Neural progenitor cell (in vitro differentiated cells): ENCODE measurements at places on chromosomes 4 and X.
A peak's percentile ranks its signal among the peaks of the same experiment; 100 is the strongest.

DNA sequence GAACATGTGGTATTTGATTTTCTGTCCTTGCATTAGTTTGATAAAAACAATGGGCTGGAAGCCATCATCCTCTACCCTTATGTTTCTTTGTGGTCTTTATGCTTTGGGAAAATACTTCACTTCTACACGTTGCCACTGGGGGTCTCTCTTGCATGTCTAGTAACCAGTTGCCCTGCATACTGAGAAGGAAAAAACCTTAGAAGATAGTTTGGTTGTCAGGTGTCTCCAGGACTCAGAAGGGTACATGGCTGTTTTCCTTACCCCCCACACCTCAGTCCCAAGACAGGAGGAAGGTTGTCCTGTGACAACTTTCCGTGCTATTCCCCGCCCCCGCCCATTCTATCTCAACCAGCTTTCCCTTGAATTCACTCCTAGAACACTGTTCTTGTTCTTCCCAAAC is 62.1 kb upstream of the LANCL3 start:
- H3K4me3 ChIP-seq: no peak overlapping the region
- DNase-seq: peak; percentile 24
- H3K27ac ChIP-seq: no peak overlapping the region
- H3K36me3 ChIP-seq: no peaks in the 10 kb centered on the region

GRCh38 chr4:152991398-152991797 is 55.3 kb downstream of the FHDC1 start:
- no peaks in the 10 kb centered on the region for H3K27me3 ChIP-seq
- no peak overlapping the region for H3K27ac ChIP-seq
- H3K4me1 ChIP-seq: peaks cover 6% of the 10 kb centered on the region
- H3K4me3 ChIP-seq: no peak overlapping the region

GRCh38 chr4:20323991-20324390 is 72.3 kb downstream of the SLIT2 start:
- no peak overlapping the region for H3K27ac ChIP-seq
- no peak for DNase-seq
- H3K27me3 ChIP-seq: no peaks in the 10 kb centered on the region
- H3K36me3 ChIP-seq: no peaks in the 10 kb centered on the region

- H3K4me1 ChIP-seq: no peaks in the 10 kb centered on the region
- no peak for DNase-seq
- H3K27me3 ChIP-seq: no peaks in the 10 kb centered on the region
These were observed 55.5 kb upstream of the ADGRG2 start for GRCh38 chrX:19177721-19178120.

GRCh38 chrX:109830157-109830703 is 97.2 kb upstream of the ACSL4 start:
- no peak overlapping the region for H3K4me3 ChIP-seq
- no peaks in the 10 kb centered on the region for H3K27me3 ChIP-seq
- no peak for DNase-seq
- no peaks in the 10 kb centered on the region for H3K4me1 ChIP-seq
- no peak overlapping the region for H3K27ac ChIP-seq

DNA sequence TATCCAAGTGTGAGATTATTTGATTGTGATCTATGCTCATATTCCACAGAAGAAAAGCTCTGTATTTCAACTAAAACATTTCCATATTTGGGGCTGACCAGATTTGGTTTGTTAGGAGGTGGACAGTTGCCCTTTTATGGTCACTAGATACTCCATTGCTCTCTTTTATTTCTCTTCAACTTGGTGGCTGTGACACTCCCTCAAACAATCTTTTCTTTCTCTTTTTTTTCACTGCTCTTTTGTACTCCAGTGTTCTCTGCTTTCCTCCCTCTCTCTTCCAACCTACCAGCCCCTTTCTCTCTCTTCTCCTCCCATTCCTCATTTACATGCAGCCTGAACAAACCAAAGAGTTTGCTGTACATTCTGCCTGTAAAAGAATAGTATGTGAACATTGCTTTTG is 48.8 kb downstream of the RBPJ start:
- peaks cover 42% of the 10 kb centered on the region for H3K4me1 ChIP-seq
- no peaks in the 10 kb centered on the region for H3K27me3 ChIP-seq
- no peak overlapping the region for H3K4me3 ChIP-seq
- H3K36me3 ChIP-seq: no peaks in the 10 kb centered on the region
- DNase-seq: no peak

DNA sequence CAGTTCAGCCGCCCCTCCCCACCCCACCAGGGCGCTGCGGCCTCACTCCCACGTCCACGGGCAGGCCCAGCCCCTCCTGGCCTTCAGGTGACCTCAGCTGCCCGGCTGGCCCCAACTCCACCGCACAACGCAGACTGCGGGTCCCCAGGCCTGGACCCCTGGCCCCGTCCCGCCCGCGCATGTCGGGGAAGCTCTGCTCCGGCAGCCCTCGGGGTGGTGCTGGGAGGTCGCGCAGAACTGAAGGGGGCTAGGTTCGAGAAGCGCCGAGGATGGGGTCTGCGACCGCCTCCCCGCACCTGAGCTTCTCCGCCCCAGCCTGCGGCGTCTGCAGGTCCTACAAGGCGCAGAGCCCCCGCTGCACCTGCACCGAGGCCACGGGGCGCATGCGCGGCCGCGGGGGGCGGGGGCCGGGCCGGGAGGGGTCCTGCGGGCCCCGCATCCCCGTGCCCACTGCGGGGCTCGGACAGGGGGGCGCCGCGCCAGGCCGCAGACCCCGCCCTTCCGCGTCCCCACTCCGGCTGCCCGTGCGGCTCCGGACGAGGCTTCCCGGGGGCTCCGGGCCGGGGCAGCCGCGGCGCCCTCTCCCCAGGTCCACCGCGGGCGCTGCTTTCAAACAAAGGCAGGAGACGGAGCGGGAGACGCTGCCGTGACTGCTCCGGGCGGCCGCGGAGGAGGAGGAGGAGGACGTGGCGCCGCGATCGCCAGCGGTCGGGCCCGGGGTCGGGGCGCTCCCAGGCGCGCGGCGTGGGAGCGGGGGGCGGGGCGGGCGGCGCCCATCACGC is 672 bp upstream of the NAT8L start:
- H3K4me1 ChIP-seq: peaks cover 13% of the 10 kb centered on the region
- H3K4me3 ChIP-seq: peak overlapping the region; percentile 69
- H3K36me3 ChIP-seq: no peaks in the 10 kb centered on the region

- H3K4me1 ChIP-seq: peaks cover 3% of the 10 kb centered on the region
- no peak overlapping the region for H3K27ac ChIP-seq
- DNase-seq: no peak
- H3K4me3 ChIP-seq: no peak overlapping the region
- peaks cover 14% of the 10 kb centered on the region for H3K36me3 ChIP-seq
These were observed 66.8 kb downstream of the USP46 start for GRCh38 chr4:52592287-52592686.

- H3K4me3 ChIP-seq: peak within 1 kb of the TSS; percentile 64
- H3K27ac ChIP-seq: no peak within 1 kb of the TSS
These were observed at the start of gene NHS for GRCh38 chrX:17374619-17375366. Gene NHS, plus strand, starts transcription at chrX:17375200. Its CDS starts 558 bp downstream, at chrX:17375758.

DNA sequence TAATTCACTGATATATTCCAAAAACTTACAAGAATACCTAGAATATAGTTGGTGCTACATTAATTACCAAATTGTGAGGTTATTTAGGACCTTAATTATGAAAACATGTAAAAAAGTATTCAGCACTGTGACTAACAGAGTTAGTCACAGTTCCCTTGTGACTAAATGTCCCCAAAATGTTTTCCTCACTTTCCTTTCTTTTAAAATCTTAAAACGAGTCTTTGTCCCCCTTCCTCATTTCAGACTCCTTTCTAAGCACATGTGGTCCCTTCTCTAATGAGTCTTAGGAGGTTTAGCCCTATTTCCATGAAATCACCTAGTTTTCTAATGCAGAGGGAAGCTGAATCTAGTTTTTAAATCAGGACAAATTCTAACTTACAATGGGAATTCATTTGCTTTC is 175.0 kb downstream of the PPP3CA start:
- no peaks in the 10 kb centered on the region for H3K36me3 ChIP-seq
- H3K4me1 ChIP-seq: peaks cover 25% of the 10 kb centered on the region
- no peak overlapping the region for H3K27ac ChIP-seq

- H3K4me1 ChIP-seq: peaks cover 10% of the 10 kb centered on the region
- H3K4me3 ChIP-seq: no peak overlapping the region
- H3K27me3 ChIP-seq: no peaks in the 10 kb centered on the region
These were observed 56.4 kb downstream of the C4orf51 start for GRCh38 chr4:145736241-145736831.

- no peak overlapping the region for H3K27ac ChIP-seq
- peaks cover 39% of the 10 kb centered on the region for H3K4me1 ChIP-seq
- no peaks in the 10 kb centered on the region for H3K27me3 ChIP-seq
- peaks cover 16% of the 10 kb centered on the region for H3K36me3 ChIP-seq
- H3K4me3 ChIP-seq: peak overlapping the region; percentile 95
These were observed 2.3 kb downstream of the HNRNPD start for GRCh38 chr4:82371497-82371896.

- no peaks in the 10 kb centered on the region for H3K27me3 ChIP-seq
- H3K4me3 ChIP-seq: no peak overlapping the region
- no peaks in the 10 kb centered on the region for H3K36me3 ChIP-seq
- H3K27ac ChIP-seq: no peak overlapping the region
- DNase-seq: no peak
These were observed 258.6 kb downstream of the ADAM29 start for GRCh38 chr4:175176710-175177109.

- no peaks in the 10 kb centered on the region for H3K27me3 ChIP-seq
- DNase-seq: no peak
- H3K36me3 ChIP-seq: no peaks in the 10 kb centered on the region
- no peaks in the 10 kb centered on the region for H3K4me1 ChIP-seq
- no peak overlapping the region for H3K27ac ChIP-seq
- H3K4me3 ChIP-seq: no peak overlapping the region
These were observed 75.4 kb upstream of the PRPS1 start for GRCh38 chrX:107552930-107553329.

DNA sequence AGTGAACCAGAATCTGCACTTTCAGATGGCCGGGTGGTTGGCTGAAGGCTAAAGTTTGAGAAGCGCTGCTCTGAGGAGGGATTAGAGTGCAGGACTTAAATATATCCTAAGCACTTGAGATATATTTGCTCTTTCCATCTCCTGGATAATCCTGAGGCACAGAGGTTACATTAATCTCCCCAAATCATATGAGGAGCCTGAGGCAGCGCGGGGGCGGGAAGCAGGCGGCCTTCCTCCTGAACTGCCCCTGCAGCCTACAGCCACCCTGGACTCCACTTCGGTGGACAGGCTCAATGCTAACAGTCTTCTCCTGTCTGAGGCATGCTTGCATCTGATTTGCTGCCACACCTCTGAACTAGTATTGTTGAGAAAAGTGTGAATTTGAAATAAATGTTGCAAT is 72.5 kb downstream of the AFAP1 start:
- H3K36me3 ChIP-seq: no peaks in the 10 kb centered on the region
- peaks cover 12% of the 10 kb centered on the region for H3K4me1 ChIP-seq
- no peak overlapping the region for H3K27ac ChIP-seq
- no peak for DNase-seq
- H3K4me3 ChIP-seq: no peak overlapping the region

GRCh38 chr4:22668702-22669101 is 24.0 kb upstream of the GBA3 start:
- no peaks in the 10 kb centered on the region for H3K4me1 ChIP-seq
- H3K27me3 ChIP-seq: no peaks in the 10 kb centered on the region
- H3K27ac ChIP-seq: no peak overlapping the region
- no peak overlapping the region for H3K4me3 ChIP-seq

DNA sequence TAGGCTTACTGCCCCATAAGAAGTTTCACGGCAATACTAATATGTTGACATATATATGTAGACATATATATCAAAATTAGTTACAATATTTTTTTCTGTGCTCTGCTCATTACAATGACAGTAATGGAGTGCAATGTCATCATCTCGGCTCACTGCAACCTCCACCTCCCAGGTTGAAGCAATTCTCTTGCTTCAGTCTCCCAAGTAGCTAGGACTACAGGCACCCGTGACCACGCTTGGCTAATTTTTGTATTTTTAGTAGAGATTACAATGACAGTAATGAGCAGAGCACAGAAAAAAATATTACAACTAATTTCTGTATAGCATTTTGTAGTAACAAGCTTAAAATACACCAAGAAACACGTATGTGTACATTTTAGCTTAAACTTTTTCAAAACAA is 7.6 kb downstream of the EIF4E start:
- no peaks in the 10 kb centered on the region for H3K4me1 ChIP-seq
- no peak overlapping the region for H3K4me3 ChIP-seq
- no peaks in the 10 kb centered on the region for H3K27me3 ChIP-seq
- DNase-seq: no peak
- no peak overlapping the region for H3K27ac ChIP-seq
- H3K36me3 ChIP-seq: peaks cover 20% of the 10 kb centered on the region

DNA sequence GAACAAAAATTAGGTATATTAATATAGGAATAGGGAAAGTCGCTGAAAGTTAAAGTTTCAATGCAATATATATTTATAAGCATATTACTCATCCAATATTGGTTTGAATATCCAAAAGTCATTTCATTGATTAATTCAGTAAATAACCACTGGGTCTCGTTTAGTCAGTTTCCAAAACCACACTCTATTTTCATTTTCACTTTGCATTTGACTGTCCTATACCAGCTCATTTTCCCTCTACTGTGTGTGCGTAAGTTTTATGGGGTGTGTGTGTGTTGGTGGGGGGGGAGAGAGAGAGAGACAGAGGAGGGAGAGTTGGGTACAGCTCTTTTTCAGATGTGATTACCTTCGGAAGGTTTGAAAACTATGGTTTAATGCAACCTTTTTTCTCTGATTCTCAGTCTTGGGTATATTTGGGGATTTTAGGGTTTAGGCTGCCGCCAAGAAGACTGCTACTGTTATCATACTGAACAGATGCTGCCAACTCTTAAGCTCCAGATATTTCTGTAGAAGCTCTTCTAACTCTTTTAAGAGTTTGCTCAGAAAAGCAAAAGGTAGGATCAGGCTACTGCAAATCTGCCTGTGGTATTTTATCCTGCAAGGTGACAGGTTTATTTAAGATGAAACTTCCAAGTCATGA is 1427.4 kb downstream of the PCDH7 start:
- H3K4me1 ChIP-seq: peaks cover 9% of the 10 kb centered on the region
- H3K27ac ChIP-seq: peak overlapping the region; percentile 59
- no peak for DNase-seq
- no peaks in the 10 kb centered on the region for H3K27me3 ChIP-seq
- H3K4me3 ChIP-seq: no peak overlapping the region

DNA sequence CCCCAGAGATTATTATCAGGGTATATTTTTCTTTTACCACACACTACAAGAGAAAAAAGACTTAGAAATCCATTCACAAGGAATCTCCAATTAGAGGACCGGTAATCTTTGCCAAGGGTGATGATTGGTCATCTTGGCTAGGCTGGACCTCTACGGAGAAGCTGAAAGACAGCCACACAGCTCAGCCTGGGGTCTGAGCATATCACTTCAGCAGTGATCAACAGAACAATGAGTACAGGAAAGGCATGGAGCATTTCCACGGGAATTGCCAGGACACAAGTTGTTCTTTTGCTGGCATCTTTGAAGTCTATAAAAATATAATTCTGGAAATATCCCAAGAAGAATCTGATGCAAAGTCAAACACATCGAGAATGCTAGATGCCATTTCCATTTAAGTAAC is 191.5 kb downstream of the TENM3 start:
- no peaks in the 10 kb centered on the region for H3K4me1 ChIP-seq
- H3K27me3 ChIP-seq: no peaks in the 10 kb centered on the region
- H3K27ac ChIP-seq: no peak overlapping the region
- no peak for DNase-seq
- no peak overlapping the region for H3K4me3 ChIP-seq
- H3K36me3 ChIP-seq: no peaks in the 10 kb centered on the region
